CD4-positive, alpha-beta memory T cell (primary cell): ENCODE measurements at places on chromosomes 2 and 18. TPM values are rescaled to one million over a fixed set of nuclear protein-coding genes. Genes with fewer than 3 reads are reported as not detected.

DNA sequence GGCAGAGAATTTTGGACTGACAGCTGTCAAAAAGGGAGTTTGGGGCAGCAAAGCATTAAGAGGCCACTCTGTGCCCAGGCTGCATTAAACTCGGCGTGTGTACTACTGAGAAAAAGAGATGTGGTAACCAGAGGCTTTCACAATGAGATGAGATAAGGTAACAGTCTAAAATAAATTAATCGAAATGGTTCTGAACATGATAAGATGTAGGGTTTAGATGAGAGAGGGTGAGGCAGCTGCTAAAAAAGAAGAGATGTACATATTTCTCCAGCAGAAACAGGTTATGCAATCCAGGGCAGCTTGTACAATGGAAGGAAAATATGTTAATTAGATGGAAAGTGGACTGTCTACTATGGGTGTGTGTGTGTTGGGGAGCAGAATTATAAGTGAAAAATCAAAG is 39.2 kb upstream of the ACTR3 start:
- H3K27ac ChIP-seq: no peak overlapping the region
- no peaks in the 10 kb centered on the region for H3K36me3 ChIP-seq
- H3K4me3 ChIP-seq: no peak overlapping the region
- no peak for DNase-seq
- H3K4me1 ChIP-seq: no peaks in the 10 kb centered on the region
- H3K27me3 ChIP-seq: no peaks in the 10 kb centered on the region

DNA sequence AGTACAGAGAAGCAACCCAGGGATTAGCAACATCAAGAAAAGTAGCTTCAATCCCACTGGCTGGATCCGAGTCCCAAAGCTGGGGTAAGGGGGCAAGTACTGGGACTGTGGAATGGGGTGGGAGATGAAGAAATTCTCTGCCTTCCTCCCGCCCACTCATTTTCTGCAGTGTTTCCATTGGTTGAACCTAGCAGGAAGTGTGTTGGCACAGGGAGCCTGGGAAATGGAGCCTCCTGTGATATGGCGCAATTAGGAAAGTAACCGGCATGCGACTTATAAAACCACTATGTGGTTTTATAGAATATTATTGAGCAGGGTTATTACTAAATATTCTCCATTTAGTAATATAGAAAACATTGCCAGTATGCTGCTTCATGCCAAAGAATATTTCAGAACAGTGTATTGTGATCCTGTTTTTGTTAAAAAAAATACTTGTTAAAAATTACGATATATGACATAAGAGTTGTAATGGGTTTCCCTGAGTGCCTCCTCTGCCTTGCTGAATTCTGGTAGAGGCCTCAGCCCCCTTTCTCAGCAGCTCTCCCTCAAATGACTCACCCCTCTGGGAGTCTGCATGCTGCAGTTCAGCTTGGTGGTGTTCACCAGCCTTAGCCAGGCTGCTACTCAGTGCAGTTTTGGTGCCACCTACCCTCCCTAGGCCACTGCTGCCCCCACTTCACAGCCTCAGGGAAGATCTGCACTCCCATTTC is 60.5 kb downstream of the HK2 start:
- no peak for DNase-seq
- no peaks in the 10 kb centered on the region for H3K27me3 ChIP-seq
- H3K36me3 ChIP-seq: peaks cover 5% of the 10 kb centered on the region
- no peaks in the 10 kb centered on the region for H3K4me1 ChIP-seq
- no peak overlapping the region for H3K4me3 ChIP-seq

DNA sequence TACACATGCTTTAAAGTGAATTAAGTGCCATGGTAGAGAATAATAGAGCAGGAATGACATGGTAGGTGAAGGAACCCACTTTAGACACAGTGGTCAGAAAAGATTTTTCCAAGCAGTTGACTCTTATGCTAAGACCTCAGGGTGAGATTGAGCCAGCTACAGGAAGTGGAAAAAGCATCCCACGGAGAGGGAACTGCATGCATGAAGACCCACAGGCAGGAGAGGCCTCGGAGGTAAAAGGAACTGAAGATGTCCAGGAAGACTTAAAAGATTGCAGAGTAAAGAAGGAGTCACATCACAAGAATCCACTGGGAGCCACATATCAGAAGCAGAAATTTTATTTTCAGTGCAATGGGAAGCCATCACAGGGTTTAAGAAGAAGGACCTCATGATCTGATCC is 499.2 kb upstream of the FAM98A start:
- no peak overlapping the region for H3K27ac ChIP-seq
- no peaks in the 10 kb centered on the region for H3K27me3 ChIP-seq
- no peaks in the 10 kb centered on the region for H3K36me3 ChIP-seq
- H3K4me3 ChIP-seq: no peak overlapping the region
- no peak for DNase-seq

The SLC9A2 gene
- not detected for total RNA-seq

The CCDC178 gene
- total RNA-seq: not detected
